Smooth muscle cell of the umbilical artery (primary cell): ENCODE measurements at places on chromosomes 11 and 22. TPM values are rescaled to one million over a fixed set of nuclear protein-coding genes. Genes with fewer than 3 reads are reported as not detected.

AMOTL1 gene
- 38.6 and 77.3 TPM in 2 replicates for total RNA-seq

DEFB131B gene
- total RNA-seq: not detected in 2 replicates

MYO7A gene
- under 0.01 and 0.18 TPM in 2 replicates for total RNA-seq

OR52I1 gene
- not detected in 2 replicates for total RNA-seq

PRR5L gene
- total RNA-seq: 16.1 and 23.2 TPM in 2 replicates

RIN1 gene
- total RNA-seq: 8.3 and 19.2 TPM in 2 replicates

QSER1 gene
- 16.6 and 35.5 TPM in 2 replicates for total RNA-seq

POU2AF2 gene
- total RNA-seq: not detected in 2 replicates

H19 gene
- 4.6 and 70.7 TPM in 2 replicates for total RNA-seq

CRACR2B gene
- total RNA-seq: 0.30 and 1.2 TPM in 2 replicates

SLC17A6 gene
- total RNA-seq: not detected in 2 replicates

STX3 gene
- total RNA-seq: 22.0 and 34.0 TPM in 2 replicates

ANO5 gene
- total RNA-seq: not detected in 2 replicates

EED gene
- 20.2 and 20.8 TPM in 2 replicates for total RNA-seq

TRIM29 gene
- total RNA-seq: 0.51 and 3.3 TPM in 2 replicates

MOGAT2 gene
- not detected in 2 replicates for total RNA-seq

ENTHD1 gene
- total RNA-seq: not detected in 2 replicates

NPAS4 gene
- total RNA-seq: not detected in 2 replicates

P2RY6 gene
- total RNA-seq: 2.2 and 3.3 TPM in 2 replicates

KRTAP5-11 gene
- total RNA-seq: not detected in 2 replicates

CCDC73 gene
- total RNA-seq: not detected in 2 replicates

PHF21B gene
- total RNA-seq: not detected in 2 replicates

SCGB2A2 gene
- total RNA-seq: not detected in 2 replicates

STIM1 gene
- 28.7 and 35.6 TPM in 2 replicates for total RNA-seq

CADM1 gene
- 8.4 and 65.3 TPM in 2 replicates for total RNA-seq

TMEM121B gene
- under 0.01 and 0.09 TPM in 2 replicates for total RNA-seq

SLC6A5 gene
- total RNA-seq: not detected in 2 replicates

FAM111B gene
- total RNA-seq: 0.89 and 5.0 TPM in 2 replicates

TRIM64 gene
- not detected in 2 replicates for total RNA-seq

CLDN5 gene
- 0.74 and 0.89 TPM in 2 replicates for total RNA-seq

GGT1 gene
- 5.4 and 6.5 TPM in 2 replicates for total RNA-seq

PRR33 gene
- total RNA-seq: not detected in 2 replicates

APOBEC3C gene
- 7.7 and 22.3 TPM in 2 replicates for total RNA-seq

TEX54 gene
- total RNA-seq: not detected in 2 replicates

DGCR6 gene
- total RNA-seq: 0.14 and 1.8 TPM in 2 replicates

RIMBP3B gene
- 0.05 TPM in 1 of 2 replicates, not detected in the other for total RNA-seq

ROBO4 gene
- 0.30 and 0.46 TPM in 2 replicates for total RNA-seq

USP2 gene
- 0.88 TPM in 1 of 2 replicates, not detected in the other for total RNA-seq

TLCD5 gene
- total RNA-seq: 14.0 and 15.8 TPM in 2 replicates

UBQLNL gene
- total RNA-seq: 0.05 and 0.30 TPM in 2 replicates

CHST1 gene
- 0.59 and 2.4 TPM in 2 replicates for total RNA-seq

TRIM68 gene
- 10.2 and 11.9 TPM in 2 replicates for total RNA-seq

MS4A4E gene
- total RNA-seq: not detected in 2 replicates

SNU13 gene
- total RNA-seq: 65.6 and 81.0 TPM in 2 replicates

C11orf97 gene
- not detected in 2 replicates for total RNA-seq

SORL1 gene
- 6.1 and 27.6 TPM in 2 replicates for total RNA-seq

DBX1 gene
- not detected in 2 replicates for total RNA-seq

MS4A12 gene
- not detected in 2 replicates for total RNA-seq

POU2AF1 gene
- total RNA-seq: not detected in 2 replicates

LRRC10B gene
- 0.09 TPM in 1 of 2 replicates, not detected in the other for total RNA-seq

TEX12 gene
- 0.30 and 0.46 TPM in 2 replicates for total RNA-seq

OR52E8 gene
- not detected in 2 replicates for total RNA-seq
